ENCODE measurements at places on chromosomes 7 and 10.

GRCh38 chr10:122702275-122702674 is 2.6 kb upstream of the C10orf120 start:
- no peak for DNase-seq

- no peak for DNase-seq
These were observed 202.6 kb upstream of the PPP2R2D start for GRCh38 chr10:131698232-131698631.

GRCh38 chr10:71476228-71477011 is 79.7 kb downstream of the CDH23 start:
- no peak for DNase-seq

- DNase-seq: no peak
These were observed 103.8 kb upstream of the LYZL1 start for GRCh38 chr10:29185050-29185449.

DNA sequence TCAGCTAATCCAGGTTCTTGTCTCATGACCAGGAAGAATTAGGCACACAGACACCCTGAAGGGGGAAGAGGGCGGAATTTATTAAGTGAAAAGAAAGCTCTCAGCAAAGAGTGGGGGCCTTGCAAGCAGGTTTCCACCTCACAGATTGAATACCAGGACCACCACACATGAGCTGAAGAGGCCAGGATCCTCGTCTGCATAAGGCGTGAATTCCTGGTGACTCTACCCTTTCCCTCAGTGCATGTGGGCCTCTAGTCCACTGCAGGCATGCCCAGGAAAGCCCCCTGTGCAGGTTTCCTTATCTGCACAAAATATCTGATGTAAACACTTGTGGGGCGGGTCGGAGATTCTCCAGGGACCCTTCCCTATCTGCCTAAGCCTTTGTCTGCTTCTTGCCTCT is 782.1 kb upstream of the LRRN3 start:
- no peak for DNase-seq
